Activated CD4-positive, alpha-beta T cell treated with anti-CD3 and anti-CD28 coated beads for 4 hours (primary cell): ENCODE measurements at places on chromosomes 13 and 19.

DNA sequence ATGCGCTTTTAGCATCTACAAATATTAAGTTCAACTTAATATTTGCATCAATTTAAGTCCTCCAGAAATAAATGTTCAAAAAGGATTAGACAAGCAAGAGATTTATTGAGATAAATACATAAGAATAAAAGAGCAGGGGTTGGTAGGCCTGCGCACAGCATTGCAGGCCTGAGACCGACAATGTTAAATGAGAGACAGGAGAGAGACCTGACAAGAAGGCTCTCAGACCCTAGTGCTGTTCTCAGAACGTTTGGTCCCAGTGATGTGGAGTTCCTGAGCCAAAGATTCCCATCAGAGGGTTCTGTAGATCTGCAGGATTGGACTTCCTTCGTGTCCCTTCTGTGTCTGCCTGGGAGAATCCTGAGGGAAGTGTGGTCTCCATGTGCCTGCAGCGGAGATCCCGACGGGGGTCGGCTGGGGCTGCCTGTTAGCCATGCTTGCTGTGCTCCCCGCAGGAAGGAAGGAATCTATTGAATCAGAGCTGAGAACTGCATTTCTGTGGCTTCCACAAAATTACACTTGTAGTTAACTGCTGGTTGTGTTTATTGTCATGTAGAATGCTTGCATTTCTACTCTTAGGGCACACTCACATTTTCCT lies 369.9 kb upstream of the SLC10A2 start:
- no peak for DNase-seq

DNA sequence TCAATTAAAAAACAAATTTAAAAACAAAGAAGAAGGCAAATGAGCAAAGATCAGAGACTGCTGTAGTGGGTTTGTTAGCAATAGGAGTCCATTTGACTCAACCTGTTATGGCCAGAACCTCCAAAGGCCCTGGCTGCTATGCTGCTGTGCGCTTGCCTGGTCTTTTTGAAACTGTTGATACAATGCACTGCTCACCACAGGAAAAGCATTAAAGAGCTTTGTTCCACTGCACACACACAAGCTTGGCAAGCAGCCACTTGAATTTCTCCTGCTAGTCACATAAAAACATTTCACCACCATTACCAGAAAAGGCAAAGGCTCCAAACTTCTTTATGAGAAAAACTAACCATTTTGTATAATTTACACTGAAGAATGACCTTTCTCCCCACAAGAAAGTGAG lies 132.2 kb downstream of the FREM2 start:
- no peak for DNase-seq

- no peak for DNase-seq
These were observed 172.0 kb downstream of the DLEU7 start for GRCh38 chr13:50671497-50671850.

GRCh38 chr13:34412817-34413375 lies 529.2 kb upstream of the NBEA start:
- DNase-seq = no peak
